ENCODE measurements at places on chromosomes 13 and 19.

DNA sequence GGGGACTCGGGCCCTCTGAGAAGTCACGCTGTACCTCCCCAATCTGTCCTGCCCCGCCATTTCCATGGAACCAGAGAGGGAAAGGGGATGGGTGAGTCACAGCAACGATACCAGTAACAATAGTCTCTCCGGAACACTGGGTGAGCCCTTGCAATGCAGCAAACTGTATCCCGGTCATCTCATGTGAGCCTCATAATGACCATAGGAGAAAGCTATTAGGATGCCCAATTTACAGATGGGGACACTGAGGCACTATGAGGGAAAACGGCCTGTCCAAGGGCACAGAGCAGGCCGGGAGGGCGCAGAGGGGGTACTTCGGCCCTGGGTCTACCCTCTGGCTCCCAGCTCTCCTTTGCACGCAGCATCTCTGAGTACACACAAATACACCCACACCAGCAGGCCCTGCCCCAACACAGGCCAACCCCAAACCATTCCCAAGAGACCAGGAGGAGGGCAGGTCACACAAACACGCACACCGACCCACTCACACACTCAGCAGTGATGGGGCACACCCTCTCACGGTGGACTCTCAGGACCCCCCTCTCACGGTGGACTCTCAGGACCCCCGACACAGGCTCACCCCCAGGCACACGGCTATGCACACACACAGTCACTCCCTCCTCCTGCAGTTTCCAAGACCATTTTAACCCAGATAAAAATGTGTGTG, 18.2 kb downstream of the LRRC4B start:
- no peak for DNase-seq

GRCh38 chr13:99345345-99345744, 38.1 kb upstream of the GPR183 start:
- DNase-seq: no peak

- DNase-seq: no peak
Observed at GRCh38 chr13:33832872-33833271, 14.9 kb downstream of the RFC3 start.

GRCh38 chr13:51977625-51978024, 33.6 kb downstream of the ATP7B start:
- no peak for DNase-seq

DNA sequence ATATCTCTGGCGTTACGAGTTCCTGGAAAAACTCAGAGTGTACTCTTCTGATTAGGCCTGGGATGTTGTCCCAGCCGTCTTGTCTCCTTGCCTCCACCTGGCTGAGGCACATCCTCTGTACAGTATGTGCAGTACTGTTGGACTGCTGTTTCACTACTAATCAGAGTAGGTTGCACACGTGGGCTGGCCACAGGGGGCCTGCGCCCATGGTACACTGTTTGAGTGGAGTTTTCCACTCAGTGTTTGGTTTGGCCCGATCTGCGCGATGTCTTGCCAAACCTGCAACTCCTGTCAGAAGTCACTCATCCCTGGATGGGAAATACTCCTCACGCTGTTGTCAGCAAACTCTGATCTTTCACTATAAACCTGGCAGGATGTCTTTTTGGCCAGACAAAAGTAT, 189.6 kb upstream of the CSNK1A1L start:
- DNase-seq: no peak

DNA sequence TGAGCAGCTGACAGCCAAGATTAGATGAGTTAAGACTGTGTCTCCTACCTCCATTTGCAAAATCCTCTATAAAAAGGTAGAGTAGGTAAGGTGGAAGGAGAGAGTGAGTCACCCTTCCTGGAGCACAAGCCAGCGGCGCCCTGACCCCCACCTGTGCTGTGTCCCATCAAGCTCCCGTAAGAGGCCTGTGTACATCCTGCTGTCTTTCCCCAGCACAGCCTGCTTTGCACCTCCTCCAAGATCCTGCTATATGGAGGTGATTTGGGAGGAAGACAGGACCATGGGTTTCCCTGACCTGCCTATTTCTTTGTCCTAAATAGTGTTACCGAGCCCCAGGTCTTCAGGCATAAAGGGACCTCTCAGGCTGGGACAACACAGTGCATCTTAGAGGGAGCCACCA, 62.3 kb upstream of the UQCRFS1 start:
- DNase-seq: no peak

DNA sequence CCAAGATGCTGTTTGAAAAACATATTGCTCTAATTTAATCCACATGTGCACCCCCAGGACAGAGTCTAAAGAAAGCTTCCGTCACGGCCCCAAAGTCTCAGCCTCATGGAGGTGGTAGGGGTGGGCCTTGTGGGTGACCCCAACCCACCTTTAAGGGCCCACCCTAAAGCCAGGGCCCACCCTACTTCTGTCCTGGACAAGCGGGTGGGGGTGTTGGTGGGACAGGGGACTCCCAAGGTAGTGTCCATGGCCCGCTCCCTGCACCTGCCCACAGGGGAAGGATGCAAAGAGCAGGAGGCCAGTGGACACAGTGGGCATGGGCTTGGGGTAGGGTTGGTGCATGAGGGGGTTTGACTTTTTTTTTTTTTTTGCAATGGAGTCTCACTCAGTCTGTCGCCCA, 66.8 kb downstream of the KCTD15 start:
- no peak for DNase-seq

DNA sequence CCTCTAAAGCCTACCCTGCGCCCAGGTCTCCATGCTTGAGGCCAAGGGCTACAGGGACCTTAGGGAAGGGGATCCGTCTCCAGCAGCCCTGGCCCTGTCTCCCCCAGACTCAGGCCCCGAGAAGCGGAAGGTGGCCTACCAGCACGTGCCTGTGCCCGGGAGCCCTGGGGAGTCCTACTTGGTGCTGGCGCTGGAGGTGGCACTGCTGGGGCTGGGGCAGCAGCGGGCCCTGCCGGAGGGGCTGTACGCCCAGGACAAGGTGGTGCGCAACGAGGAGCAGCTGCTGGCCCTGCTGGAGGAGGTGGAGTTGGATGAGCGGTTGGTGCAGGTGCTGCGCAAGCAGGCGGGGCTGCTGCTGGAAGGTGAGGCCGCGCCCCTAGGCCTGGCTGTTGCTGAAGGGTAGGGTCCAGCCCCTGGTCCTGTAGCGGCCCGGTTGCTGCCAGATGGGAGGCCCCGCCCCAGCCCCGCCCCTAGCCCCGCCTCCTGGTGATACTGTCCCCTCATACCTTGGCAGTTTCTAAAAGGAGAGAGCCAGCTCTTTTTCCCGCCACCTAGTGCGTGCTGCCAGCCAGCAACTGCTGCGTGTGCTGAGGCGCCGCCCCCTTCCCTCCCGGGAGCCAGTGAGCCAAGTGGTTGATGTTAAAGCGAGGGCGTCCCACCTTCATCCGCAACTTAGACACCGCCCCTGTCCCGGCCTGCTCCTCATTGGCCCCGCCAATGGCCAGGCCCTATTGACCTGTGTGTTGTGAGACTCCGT, 22.6 kb downstream of the ZSWIM4 start:
- no peak for DNase-seq

- DNase-seq: no peak
Observed at GRCh38 chr13:44474122-44474910, 100.7 kb downstream of the SERP2 start.

GRCh38 chr13:106527826-106528225, 7.6 kb downstream of the EFNB2 start:
- no peak for DNase-seq

DNA sequence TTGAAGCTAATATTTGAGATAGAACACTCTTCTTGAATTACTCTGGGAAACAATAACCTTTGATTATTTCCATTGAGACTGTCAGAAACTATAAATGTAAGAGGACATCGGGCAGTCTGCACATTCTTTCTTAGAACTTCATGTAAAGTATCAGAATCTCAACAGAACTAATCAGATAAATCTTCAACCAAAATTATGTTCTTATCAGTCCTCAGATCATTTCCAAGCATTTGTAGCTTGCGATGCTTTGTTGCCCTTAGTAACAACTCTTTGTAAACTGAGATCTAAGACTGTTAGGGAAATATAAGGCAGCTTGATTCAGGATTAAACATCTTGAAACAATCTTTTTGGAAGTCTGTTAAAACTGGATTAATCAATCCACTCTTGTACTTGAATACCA, 70.3 kb downstream of the FNDC3A start:
- DNase-seq: no peak

DNA sequence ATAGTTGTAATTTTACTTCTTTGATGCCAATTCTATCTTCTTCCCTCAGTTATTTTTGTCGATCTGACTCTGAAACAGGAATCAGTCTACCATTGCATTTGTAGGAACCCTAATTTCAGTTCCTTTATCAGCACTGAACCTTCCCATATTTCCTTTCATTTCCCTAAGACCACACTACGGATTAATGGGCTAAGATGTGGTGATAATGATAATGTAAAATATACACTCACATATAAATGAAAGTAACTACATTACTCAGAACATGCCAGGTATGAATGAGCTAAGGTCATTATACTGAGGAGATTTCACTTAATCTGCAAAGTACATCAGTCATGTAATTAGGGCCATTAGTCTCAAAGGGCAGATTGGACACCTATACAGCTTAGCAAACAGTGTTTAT, 60.2 kb upstream of the RFC3 start:
- DNase-seq: no peak

- no peak for DNase-seq
Observed at GRCh38 chr13:77386046-77386445, 59.2 kb upstream of the MYCBP2 start.

- no peak for DNase-seq
Observed at GRCh38 chr19:58123354-58123753, 25.3 kb upstream of the ZSCAN18 start.

- no peak for DNase-seq
Observed at GRCh38 chr13:33751151-33751550, 66.8 kb upstream of the RFC3 start.

DNA sequence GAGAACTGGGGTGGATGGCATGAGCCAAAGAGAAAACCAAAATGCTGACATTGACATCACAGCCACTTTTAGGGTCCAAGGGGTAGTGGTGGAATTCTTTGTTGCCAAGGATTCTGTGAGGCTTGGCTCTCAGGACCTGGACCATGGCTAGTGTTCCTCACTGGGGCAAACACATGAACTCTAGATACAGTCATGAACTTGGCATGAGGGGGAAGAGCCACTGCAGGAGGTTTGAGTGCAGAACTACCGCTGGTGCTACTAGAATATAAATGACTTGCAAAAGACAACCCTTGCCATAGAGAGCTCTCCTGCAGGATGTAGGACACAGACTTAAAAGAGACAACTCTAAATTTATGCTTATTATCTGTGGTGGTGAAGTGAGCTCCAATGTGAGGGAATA, 29.8 kb upstream of the FRY start:
- no peak for DNase-seq

DNA sequence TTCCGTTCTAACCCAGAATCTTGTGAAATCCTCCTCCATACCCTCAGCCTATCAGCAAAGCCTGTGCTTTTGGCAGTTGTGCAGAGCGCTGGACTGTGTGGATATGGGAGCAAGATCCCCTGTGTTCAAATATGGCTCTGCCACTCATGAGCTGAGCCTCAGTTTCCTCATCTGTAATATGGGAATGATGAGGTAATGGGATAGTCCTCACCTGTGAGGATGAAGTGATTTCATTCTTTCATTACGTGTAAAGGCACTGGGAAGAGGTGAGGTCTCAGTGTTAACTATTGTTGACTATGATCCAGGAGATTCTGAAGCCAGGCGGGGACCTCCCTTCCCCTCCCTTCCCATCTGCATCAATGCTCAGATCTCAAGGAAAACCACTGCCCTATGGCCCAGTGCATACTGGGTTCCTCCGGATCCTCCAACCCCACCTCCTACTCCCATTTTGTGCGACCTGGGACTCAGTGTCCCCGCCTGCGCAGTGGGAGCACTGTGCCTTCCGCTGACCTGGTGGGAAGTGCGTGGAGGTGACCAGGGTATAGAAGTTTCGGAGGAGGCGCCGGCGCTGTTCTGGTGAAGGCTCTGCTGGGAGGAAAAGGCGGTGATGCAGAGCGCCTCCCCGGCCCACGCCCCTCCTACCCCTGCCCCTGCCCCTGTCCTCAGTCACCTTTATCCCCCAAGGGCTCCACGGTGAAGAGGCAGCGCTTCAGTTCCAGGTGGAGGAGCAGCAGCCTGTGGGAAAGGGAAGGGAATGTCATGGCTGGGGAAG, 5.0 kb downstream of the FUZ start:
- no peak for DNase-seq

DNA sequence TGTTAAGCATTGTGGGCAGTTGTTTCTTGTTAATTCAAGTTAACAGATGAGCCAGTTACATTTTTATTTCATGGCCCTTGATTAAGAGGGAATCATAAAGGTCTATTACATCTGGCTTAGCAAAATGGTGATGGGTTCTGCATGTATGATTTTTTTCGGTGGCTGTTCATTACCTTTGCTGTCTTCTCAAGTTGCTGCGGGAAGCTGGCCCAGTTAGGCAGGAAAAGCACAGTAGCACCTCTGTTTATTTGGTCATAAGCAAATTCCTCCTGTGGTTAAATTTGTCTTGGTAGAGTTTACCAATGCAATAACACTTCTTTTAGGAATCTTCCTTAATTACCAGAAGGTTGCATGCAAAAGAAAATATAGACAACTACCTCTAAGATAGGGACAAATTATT, 104.5 kb downstream of the FRY start:
- no peak for DNase-seq

- no peak for DNase-seq
Observed at GRCh38 chr19:6519289-6519688, 11.5 kb upstream of the TNFSF9 start.

DNA sequence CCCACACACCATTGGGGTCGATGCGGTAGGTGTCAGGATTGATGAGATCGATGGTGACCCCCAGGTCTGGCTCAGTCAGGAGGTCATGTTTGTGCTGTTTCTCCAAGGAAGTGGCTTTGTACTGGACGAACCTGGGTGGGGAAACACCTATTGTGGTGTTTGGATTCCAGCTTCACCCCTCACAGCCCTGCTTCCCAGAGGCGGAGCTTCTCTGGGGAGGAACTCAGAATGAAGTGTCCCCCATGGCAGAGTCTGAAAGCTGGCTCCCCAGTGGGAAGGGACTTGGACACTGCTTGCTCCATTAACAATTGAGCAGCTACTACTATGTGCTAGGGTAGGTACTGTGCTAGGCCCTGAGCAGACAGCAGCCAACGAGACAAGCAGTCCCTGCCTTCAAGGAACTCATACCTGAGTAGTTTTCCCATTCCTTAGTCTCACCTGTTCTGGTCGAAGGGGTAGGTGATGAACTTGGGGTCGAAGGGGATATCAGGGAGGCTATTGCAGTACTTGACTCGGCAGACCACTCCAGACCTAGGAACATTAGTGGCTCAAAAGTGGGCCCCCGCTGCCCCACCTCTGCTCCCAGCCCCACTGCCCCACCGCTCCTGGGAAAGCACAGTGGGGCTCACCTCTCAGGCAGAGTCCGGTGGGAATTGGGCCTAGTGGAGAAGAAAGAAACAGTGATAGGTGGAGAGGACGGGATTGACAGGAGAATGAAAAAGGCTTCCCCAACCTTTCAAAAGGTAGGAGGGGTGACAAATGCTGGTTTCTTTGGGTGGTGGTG, 1.1 kb downstream of the PAF1 start:
- DNase-seq: no peak

- peak; percentile 95 for DNase-seq
Observed at GRCh38 chr19:51394050-51394836, 3.9 kb upstream of the C19orf84 start.

- no peak for DNase-seq
Observed at GRCh38 chr13:97212601-97213040, 9.5 kb upstream of the MBNL2 start.

GRCh38 chr19:58562122-58563033, 4.0 kb upstream of the UBE2M start:
- DNase-seq: no peak

- DNase-seq: no peak
Observed at GRCh38 chr13:99312493-99312883, 5.3 kb upstream of the GPR183 start.

- no peak for DNase-seq
Observed at GRCh38 chr19:55437410-55437809, 5.7 kb downstream of the SHISA7 start.

GRCh38 chr13:65856431-65856830, 1373.7 kb downstream of the PCDH9 start:
- no peak for DNase-seq
